ENCODE measurements at places on chromosomes 6 and 20.

DNA sequence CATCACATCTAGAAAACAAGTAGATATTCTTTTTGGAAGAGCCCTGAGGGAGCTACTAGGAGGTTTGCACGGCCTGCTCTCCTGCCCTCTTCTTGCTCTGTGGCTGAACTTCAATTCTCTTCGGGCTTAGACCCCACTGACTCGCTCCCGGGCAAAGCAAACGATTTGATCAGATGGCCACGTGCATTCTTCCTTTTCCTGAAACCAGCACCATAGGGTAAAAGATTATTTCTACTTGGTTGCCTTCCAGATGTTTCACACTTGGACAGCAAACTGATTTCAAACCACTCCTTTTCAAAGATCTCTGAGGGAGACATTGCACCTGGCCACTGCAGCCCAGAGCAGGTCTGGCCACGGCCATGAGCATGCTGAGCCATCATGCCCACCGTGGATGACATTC lies at the start of gene SLC22A1:
SLC22A1 (plus strand) TSS at position 258 of the 400 bp plus-strand sequence; CDS start at position 379, 121 bp downstream.
- no peak for DNase-seq

GRCh38 chr20:54557806-54558590 lies 82.6 kb downstream of the DOK5 start:
- DNase-seq = no peak

GRCh38 chr20:4305091-4305490 lies 289.7 kb upstream of the RNF24 start:
- DNase-seq = no peak

- no peak for DNase-seq
Measured at GRCh38 chr20:21465799-21466198, 48.1 kb downstream of the NKX2-2 start.
